ENCODE measurements at places on chromosomes 6 and 20.

DNA sequence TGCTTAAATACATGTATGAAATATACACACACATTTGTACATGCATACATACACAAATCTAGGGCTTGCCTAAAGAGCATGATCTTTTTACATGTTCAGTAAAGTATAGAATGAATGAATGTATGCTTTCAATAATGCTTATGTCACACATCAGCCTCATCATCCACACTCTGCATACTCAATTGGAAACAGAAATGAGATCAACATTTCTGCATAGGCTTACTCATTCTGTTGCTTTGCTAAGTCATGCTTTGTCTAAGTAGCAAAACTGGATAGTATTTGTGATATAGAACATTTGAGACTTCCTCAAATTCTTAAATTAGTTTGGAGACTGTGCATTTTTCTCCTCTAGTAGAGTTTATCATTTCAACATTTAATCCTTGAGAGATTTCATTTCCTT, 343.3 kb downstream of the ADGRB3 start:
- no peak for DNase-seq

- DNase-seq: no peak
Observed at GRCh38 chr6:19037607-19038006, 650.5 kb downstream of the RNF144B start.

- no peak for DNase-seq
Observed at GRCh38 chr20:42474646-42475045, 715.1 kb downstream of the PTPRT start.

DNA sequence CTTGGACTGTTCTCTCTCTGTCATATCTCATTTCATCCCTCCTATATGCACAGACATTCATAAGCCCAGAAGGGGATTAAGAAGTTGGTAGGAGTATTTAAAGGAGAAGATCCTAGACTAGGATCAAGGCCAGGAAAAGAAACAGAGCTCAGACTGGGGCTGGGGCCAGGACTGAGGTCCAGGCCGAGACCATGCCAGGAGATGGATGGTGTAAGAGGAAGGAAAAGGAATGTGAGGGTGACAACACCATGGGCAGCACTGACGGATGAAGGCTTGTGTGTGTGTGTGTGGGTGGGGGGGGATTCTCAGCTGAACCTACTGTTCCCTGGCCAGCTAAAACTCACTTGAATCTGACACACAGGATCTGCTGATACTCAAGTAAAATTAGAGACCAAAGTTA, 182.1 kb downstream of the KIF6 start:
- DNase-seq: no peak

GRCh38 chr20:63941282-63942081, 14.7 kb downstream of the UCKL1 start:
- DNase-seq: peak; percentile 55

- DNase-seq: no peak
Observed at GRCh38 chr6:112163295-112164257, 76.2 kb downstream of the FAM229B start.

GRCh38 chr6:159061146-159061545, 16.4 kb upstream of the TAGAP start:
- no peak for DNase-seq

- no peak for DNase-seq
Observed at GRCh38 chr6:16925461-16925860, 164.2 kb upstream of the ATXN1 start.

DNA sequence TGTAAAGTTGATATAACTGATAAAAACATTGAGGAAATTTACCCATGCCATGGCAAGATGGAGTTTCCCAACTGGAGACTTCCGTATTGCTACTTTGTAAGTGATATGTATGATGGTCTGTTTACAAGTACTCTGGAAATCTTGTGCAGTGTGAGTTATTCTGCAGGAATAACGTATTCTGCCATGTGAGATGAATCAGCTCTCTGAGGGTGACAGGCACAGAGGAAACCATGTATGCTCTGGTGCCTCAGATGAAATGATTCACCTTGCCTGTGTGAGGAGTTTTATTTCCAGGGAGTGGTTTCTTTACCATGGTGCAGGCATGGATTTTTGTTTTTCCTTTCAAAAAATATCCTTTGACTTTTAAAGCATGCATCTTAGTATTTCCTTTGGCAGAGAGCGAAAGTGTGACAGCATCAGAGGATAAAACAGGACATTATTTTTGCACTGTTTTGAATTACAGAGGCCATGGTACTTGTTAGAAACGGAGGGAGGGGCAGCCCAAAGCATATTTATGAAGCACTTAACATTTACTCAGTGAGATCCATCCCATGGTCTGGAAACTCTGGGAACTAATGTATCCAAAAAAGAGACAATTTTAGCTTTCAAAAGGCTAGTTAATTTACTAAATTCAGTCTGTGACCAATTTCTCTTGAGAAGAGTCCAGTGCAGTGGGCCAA, 36.0 kb upstream of the MTRF1L start:
- no peak for DNase-seq

DNA sequence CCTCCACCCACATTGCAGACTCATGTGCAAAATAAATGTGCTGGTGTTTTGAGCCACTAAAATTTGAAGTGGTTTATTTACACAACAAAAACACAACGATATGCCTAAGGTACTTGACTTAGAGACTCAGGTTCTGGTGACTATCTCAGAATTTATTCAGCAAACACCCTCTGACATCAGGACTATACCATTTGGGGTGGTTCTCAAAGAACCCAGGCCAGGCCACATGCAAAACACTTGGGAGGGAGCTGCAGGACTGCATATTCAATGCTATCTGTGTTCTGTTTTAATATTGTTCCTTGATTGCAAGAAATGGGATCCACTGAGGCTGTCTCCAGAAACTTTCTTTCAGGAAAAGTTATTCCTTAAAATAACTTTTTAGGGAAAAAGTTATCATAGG, 91.6 kb downstream of the LINC00237 start:
- DNase-seq: no peak

DNA sequence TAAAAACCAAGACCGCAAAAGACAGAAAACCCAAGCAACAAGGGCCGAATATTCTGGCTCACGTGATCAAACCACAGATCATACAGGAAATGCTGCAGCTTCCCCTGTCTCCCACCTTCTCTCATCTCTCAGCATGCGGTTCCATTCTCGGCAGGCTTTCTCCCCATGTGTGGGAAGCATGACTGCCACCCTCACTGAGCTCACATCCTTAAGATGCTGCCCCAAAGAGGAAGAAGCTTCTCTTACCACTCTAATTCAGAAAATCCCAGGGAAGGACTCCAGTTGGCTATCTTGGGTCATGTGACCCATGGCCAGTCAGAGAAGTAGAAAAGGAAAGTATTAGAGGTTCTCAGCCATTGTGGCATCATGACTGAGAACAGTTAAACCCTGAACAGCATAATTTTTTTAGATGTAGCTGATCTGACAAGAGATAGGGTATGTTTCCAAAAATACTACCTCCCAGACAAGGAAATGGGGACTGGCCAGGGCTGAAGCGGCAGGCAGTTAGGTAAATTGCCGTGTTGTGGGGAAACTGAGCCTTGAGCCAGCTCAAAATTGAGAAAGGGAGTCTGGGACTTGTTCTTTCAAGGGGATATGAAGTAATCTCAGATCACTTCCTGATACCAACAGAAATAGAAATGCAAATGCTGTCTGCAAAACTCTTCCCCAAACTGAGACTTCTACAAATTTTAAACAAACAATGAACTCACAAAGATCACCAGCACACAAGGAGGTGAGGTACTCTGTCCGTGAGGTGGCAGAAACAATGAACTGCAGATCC, 37.1 kb upstream of the GRM4 start:
- no peak for DNase-seq

GRCh38 chr6:137827977-137828810, 38.9 kb upstream of the TNFAIP3 start:
- DNase-seq: no peak

GRCh38 chr6:11484441-11484840, 53.1 kb upstream of the TMEM170B start:
- no peak for DNase-seq

GRCh38 chr6:107550906-107551305, 61.0 kb downstream of the SOBP start:
- DNase-seq: no peak

GRCh38 chr6:148240461-148240840, 102.2 kb upstream of the SASH1 start:
- no peak for DNase-seq

DNA sequence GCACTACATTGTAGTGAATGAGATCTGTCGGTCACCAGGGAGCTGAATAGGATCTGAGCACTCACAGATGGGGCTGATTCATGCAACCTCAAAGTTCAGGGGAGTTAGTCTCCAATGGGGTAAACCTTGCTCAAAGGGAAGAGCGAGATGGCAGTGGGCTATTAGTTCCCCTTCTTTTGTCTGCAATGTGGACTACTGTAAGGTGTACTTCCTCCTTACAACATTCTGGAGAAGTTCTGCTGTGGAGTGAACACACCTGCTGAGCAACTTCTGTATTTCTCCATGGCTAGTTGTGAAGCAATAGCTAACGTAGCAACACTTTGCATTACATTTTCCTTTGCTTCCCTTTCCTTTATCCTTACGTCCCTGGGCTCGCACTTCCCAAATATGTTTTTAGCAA, 134.3 kb upstream of the B3GAT2 start:
- DNase-seq: no peak

- no peak for DNase-seq
Observed at GRCh38 chr20:62460678-62461077, 15.1 kb downstream of the GATA5 start.

DNA sequence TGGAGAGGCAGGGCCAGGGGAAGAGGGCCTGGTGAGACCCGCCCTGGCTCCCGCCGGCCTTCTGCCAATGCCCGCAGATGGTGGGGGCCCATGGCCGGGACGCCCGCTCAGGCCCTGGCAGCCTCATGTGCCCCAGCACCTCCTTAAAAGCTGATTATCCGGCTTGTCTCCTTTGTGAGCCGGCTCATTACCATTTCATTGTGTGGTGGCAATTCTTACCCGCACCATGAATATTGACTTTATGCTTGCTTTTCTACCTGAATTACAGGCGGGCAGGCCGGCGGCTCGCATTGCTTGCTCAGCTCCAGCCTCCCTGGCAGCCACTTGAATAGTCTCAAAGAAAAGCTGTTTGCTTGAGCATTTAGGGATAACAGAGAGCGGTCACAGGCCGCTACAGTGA, 120.0 kb upstream of the JAG1 start:
- DNase-seq: no peak

- no peak for DNase-seq
Observed at GRCh38 chr20:35347011-35347410, 54.8 kb upstream of the FAM83C start.

DNA sequence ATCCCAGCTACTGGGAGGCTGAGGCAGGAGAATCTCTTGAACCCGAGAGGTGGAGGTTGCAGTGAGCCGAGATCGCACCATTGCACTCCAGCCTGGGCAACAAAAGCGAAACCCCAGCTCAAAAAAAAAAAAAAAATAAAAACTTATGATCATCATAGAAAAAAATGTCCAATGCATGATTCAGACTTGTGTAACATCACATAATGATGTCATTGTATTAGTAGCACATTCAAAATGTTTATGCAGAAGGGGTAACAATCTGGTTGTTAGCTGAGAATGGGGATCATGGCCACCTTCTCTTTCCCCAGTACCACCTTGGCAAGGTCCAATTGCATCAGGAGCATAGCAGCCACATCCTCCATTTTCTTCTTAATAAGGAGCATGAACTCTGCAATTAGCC, 137.6 kb upstream of the MARCKS start:
- no peak for DNase-seq

DNA sequence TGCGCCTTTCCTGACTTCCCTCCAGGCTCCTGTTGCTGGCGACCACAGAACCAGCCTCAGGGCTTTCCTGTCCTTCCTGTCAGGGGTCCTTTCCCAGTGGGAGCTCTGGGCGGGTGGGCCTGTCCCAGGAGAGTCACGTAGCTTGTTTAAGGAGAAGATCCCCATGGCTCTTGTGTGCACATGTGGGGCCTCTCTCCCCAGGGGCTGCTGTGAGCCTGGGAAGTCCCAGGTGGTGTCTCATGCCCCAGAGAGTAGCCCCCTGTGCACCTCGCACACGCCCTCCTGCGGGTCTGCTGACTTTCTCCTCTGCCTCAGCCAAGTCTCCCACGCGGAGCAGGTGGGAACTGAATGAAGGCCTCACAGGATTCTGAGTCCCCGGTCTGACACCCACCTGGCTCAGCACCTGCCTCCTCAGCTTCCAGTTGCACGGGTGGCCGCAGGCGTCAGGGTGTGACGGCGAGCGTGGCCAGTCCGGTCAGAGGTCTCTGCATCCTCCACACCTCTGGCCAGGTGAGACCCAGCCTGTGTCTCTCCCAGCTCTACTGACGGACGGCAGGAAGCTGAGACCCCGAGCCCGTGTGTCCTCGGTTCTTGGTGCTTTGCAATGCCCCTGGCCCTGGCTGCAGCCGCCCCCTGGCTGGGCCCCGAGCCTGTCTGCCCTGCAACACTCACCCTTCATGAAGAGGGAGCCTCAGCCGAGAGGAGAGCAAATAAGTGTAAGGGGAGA, 5.6 kb upstream of the NKAIN4 start:
- DNase-seq: no peak

GRCh38 chr6:134061440-134061839, 9.0 kb upstream of the SLC2A12 start:
- no peak for DNase-seq

DNA sequence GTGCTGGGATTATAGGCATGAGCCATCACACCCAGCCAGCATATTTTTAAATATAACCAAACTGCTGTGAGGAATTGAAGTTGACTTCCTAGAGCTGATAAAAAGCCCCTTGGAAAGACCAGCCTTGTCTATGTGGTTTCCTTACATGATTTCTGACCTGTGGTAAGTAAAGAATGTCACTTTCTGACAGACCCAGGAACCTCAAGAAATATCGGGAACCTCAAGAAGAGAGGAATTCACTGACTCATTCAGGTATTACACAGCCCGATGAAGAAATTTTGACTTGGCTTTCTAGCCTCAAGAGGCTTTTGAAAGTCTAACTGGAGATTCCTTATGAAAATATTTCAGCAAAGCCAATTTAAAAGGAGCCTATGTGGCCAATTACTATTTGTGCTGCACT, 71.8 kb downstream of the FOXF2 start:
- no peak for DNase-seq

GRCh38 chr6:156699017-156699421, 78.2 kb upstream of the ARID1B start:
- DNase-seq: no peak

- DNase-seq: no peak
Observed at GRCh38 chr6:74287441-74287840, 591.4 kb downstream of the CD109 start.

GRCh38 chr20:37351689-37352607, 6.0 kb downstream of the SRC start:
- DNase-seq: no peak

GRCh38 chr6:144697369-144697760, 412.2 kb downstream of the UTRN start:
- DNase-seq: no peak

GRCh38 chr6:36679043-36679833, 724 bp downstream of the CDKN1A start:
- DNase-seq: no peak

- no peak for DNase-seq
Observed at GRCh38 chr20:61915101-61915500, 150.6 kb downstream of the TAF4 start.

DNA sequence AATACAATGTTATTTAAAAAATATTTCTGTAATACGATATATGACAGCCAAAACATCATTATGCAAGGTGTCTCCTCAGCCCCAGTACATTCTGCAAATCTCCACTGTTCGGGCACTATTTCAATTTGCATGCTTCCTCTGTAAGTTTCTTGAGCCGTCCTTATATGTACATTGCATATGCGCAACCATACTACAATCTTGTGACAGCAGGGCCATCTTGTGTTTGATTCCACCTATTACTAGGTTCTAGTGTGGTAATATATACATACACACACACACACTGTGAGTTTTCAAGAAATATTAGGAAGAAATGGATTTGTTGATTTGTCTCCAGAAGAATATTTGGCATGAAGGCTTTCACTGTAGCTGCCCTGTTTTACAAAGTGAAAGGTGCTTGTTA, 9.8 kb downstream of the LYRM4 start:
- DNase-seq: no peak

All from esophagus squamous epithelium (tissue), 5 donors.